CD4-positive, alpha-beta T cell treated with Interleukin-15 for 1 hour (primary cell): ENCODE measurements at places on chromosomes 3 and 15.

GRCh38 chr15:35170207-35170606 is 85.1 kb upstream of the NANOGP8 start:
- DNase-seq = no peak

- no peak for DNase-seq
Measured at GRCh38 chr15:26516102-26516980, 256.5 kb downstream of the GABRB3 start.

DNA sequence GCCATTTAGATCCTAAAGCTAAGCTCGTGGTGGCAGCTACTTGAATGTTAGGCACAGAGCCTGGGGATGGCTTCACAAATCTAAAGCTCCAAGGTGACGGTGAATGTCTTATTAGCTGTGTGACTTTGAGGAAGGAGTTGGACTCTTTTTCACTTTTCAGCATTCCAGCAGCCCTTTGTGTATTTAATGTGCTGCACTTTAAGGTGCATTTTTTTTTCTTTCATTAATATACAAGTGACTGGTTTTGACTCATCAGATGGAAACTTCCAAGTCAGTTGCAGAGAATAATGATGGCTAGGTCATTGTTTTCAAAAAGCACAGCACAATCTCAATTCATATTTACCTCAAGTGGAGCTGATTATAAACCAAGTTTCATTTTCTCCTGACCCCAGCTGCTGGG is 55.8 kb downstream of the TMED3 start:
- no peak for DNase-seq

GRCh38 chr3:99957151-99957796 is 139.6 kb downstream of the CMSS1 start:
- DNase-seq = no peak

- DNase-seq = no peak
Measured at GRCh38 chr15:74733269-74733668, 7.9 kb upstream of the CYP1A1 start.

- DNase-seq = no peak
Measured at GRCh38 chr3:150610785-150611184, 7.7 kb downstream of the SELENOT start.

- no peak for DNase-seq
Measured at GRCh38 chr3:37535526-37536432, 325.9 kb upstream of the CTDSPL start.

DNA sequence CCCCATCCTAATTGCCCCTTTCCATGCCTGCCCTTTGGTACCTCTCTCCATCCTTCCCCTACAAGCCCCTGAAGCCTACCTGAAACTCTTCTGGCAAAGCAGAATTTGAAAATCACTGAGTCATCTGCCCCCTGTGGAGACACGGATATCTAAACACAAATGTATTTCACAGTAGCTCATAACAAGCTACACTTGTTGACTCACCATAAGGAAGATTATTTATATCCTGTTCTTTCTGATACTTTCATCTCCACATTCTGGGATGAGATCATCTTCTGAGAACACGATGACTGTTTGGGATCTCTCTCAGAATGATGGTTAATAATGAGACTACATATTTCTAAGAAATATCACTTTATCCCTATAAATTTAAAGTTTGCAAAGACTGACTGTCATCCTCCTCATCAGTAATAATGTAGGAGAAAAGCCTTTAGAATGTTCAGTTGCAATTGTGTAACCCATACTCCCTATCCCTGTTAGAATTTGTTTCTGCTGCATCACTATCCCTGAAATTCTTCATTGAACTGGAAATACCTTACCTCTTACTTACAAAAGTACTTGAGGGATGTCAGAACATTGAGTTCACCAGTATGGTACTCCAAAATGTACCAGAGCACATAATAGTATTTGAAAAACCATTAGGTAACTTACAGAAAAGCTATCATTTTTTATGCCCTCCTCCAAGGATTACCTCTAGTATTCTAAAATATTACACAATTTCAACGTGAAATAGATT is 116.1 kb upstream of the IL12A start:
- no peak for DNase-seq

GRCh38 chr3:105828703-105829102 is 40.1 kb downstream of the CBLB start:
- no peak for DNase-seq

DNA sequence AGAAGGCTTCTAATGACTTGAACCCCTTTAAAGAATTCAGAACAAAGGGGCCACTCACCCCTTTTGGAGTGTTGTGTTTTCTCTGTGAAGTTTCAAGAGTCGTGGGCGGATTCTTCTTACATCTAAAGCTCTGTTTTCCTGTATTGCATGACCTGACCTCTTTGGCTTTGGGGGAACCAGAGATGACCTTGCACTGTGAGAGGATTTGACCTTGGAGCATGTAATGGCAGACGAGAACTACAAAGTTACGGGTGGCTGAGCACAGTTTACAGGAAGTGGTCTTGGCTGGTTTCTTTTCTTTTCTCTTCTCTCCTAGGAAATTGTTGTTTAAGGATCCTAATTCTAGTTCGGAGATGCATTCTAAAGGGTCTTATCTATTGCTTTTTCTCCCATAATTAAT is 6.2 kb upstream of the BDH1 start:
- no peak for DNase-seq
